ENCODE measurements at places on chromosomes 3 and 15.

DNA sequence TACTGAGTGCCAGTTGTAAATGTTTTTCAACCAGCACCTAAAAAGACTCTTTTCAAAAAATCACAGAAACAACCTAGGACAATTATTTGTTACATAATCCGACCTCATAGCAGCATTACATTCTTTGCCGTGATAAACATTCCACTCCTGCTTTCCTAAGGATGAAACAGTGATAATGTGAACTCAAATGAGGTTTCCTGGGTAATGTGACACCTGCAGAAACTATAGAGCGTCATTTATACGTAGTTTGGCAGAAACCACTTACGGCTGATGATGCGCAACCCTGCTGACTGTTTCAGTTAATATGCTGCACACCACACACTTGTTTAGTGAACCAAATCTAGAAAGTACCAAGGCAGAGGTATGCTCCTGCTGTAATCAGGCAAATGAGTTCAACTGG, 55.8 kb downstream of the SEMA6D start:
- no peak for DNase-seq

DNA sequence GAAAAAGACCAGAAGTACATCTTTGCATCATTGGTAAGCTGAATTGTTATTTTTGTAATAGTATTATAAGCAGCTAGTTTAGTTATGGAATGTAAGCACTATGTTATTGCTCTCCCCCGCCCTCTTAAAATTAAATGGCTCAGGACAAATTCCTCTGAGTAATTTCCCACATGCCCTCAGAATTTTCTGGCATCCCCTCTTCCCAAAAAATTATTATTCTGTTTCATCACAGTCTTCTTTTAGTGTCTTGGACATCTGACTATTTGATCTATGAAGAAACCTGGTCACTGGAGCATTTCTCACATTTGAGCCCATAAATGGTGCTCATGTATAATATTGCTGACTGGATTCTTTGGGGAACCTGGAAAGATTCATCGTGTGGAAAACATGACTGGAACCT, 68.3 kb downstream of the KLHL25 start:
- no peak for DNase-seq

DNA sequence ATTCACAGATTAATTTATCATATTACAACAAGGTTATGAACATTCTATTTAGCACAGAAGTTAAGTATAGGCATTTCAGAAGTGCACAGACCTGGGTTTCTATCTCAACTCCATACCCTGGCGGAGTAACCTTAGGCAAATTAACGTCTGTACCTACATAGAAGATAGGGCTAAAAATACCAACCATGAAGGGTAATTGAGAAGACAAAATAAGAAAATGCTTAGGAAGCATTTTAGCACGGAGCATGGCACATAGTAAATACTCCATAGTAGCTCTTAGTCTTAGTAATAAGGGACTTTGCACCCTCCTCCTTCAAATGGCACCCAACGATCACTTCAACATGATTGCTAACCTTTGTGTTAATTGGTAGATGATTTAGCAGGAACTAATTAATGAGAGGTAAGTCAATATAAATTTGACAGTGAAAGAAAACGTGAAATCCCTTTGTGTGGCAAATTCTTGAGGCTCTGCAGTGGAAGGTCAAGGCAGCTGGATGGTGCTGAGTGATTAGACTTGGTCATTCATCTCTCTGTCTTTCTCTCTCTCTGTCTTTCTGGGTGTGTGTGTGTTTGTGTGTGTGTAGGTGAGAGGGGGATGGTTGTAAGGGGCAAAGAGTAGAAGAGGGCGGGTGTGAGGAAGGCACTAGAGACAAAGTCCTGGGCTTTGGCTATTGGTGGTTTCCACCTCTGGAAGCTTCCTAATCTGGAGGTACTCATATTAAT, 131.1 kb upstream of the PHLDB2 start:
- no peak for DNase-seq

GRCh38 chr3:127834771-127835170, 12.5 kb upstream of the MGLL start:
- no peak for DNase-seq

GRCh38 chr3:74066456-74066855, 441.7 kb upstream of the PDZRN3 start:
- no peak for DNase-seq

DNA sequence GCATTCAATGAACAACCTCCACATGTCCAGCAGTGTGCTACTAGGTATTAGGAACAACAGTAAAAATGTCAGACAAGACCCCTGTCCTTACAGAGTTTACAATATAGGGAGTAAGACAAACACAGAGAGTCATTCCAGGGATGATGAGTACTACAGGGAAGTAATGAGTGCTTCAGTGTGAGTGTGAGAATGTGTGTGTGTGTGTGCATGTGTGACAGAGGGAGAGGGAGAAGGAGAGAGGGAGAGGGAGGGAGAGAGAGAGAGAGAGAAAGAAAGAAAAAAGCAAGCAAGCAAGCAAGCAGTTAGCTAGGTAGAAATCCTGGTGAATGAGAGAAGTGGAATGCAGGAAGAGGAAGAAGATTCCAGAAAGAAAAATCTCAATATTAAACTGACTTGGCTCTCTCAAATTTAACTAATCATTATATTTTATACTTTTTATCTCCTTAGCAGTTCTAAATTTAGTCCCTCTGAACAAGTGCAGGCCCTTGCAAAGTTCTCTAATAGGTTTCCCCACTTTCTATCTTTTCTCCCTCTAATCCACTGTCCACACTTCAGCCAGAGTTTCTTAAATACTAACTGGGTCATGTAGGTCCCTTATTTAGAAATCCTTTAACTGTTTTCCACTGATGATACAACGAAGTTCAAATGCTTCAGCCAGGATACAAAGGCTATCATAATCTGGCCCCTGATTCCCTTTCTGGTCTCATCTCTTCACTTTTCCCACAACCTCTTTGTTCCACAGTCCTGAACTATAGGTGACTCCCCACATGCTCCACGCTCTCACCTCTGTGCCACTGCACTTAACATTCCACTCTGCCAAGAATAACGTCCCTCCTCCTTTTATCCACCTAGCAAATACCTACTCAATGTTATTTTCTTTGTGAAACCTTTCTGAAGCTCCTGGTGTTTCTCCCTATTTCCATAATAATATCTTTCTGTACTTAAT, 10.3 kb downstream of the DCBLD2 start:
- no peak for DNase-seq

DNA sequence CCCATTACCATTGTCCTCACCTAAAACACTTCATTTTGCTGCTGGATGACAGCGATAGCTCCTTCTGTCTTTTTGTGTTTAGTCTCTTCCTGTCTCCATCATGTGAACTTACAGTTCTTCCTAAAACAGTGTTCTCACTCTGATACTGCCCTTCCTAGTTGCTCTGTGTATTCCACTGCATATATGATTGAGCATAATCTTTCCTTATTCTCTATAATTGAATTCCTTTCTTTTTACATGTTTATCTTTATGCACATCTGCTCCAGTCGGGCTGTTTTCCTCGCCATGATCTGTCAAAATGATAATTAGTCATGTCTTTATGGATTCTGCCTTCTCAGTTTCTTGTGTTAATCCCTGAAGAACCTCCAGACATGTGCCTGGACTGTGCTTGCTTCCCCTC, 405.1 kb upstream of the SEMA6D start:
- DNase-seq = no peak

DNA sequence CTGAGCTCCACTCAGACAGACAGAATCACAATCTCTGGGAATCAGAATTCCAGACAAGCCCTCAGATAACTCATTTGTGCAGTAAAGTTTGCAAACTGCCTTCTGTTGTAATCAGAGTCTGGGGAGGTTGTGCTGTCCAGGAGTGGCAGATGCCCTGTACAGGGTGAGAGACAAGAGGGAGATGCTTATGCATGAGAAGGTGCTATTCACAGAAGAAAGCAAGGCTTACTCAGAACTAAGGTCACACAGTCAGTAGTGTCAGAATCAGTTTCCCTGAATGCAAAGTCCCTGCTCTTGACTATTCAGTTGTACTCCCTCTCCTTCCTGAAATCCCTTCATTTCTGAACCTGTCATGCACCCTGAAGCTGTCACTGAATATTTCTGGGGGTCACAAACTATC, 43.7 kb downstream of the SRPRB start:
- no peak for DNase-seq

DNA sequence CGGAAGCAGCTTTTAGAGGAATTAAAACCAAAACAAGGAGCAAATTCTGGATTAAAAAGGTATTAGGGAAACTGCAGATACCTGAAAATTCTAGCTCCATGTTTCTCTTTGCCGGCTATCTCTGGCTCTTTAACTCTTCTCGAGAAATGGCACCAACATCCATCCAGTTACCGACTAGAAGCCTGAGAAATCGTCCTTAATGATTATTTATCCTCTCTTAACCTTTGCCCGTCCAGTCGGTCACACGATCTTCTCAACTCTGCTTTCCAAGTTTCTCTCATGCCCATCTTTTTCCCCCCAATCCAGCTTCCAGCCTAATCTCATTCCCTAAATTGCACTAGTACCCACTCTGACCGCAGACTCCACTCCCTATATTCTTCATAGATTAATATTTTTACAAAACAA, 596 bp upstream of the SGO1 start:
- no peak for DNase-seq

- DNase-seq = no peak
These were observed 4.6 kb downstream of the FAM174B start for GRCh38 chr15:92650966-92651365.

- DNase-seq = no peak
These were observed 1.1 kb upstream of the KPNA4 start for GRCh38 chr3:160566499-160566898.

DNA sequence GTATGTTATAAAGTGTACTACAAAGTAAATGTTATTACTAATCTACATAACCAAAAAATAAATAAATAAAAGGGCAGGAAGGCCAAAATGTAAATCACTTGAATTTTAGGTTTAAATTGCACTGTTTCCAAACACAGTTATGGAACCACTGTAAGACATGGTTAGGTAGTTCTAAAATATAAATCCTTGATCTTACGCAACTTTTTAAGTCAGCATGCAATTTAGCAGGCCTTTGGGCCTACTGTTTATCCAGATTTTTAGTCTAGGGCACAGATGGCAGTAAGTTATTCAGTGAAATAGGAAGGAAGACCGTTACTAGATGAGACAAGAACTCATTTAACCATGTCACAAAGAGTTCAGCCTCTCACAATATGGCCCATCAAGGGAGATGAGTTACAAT, 187.4 kb upstream of the SLC2A2 start:
- no peak for DNase-seq

DNA sequence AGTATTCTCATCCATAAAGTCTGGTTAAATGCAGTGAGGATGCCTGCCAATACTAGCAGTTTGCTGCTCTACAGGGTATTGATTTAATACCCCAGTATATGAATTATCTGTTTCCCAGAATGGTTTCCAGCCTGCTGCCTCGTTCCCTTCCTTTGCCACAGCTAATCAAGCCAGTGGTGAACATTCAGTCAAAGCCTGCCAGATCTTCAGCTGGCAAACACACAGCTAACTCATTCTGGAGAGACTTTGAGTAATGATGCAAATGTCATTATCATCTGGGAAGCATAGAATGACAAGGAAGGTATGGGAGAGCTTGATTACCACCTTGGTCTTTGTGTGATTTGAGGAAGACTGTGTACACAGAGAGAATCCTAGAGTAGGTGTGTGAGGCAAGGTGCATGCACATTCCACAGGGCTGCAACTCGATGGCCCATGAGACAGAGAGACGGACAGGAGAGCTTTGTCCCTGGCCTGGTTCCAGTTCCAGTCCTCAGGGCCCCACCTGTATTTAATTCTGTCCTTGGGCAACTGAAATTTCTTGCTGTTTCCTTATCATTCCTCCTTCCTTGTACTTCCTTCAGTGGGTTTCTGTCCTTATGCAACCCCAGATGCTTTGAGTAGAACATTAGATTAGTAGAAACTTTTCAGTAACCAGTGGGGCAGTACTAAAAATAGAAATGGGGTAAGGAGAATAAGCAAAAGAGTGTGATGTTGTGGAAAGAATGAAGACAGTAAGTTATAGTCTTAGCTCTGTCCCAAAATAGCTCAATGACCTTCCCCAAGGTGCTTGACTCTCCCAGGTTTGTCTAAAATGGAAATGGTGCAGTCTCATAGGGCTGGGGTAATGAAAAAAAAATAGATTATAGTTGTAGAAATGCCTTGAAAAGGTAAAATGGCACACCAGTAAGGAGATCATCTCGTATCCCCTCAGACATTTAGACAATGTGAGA, 72.5 kb downstream of the MITF start:
- DNase-seq = no peak

GRCh38 chr3:153090973-153091372, 71.1 kb upstream of the RAP2B start:
- no peak for DNase-seq

DNA sequence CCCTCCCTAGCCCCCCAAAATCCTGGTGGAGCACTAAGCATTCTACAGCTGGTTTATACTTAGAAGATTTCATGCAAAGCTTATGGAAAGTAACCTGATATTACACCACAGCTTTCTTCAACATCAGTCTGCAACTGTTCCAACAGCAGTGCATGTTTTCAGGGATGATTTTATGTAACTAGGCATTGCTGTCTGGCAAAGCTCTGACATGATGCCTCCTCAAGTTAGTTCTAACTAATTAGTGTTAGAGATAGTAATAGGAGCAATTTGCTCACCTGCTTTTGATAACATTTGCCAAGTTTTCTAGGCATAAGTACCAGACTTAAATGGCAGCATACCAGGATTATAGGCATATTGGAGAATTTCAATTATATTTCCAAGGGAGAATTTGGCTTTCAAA, 330.3 kb upstream of the SGO1 start:
- no peak for DNase-seq

DNA sequence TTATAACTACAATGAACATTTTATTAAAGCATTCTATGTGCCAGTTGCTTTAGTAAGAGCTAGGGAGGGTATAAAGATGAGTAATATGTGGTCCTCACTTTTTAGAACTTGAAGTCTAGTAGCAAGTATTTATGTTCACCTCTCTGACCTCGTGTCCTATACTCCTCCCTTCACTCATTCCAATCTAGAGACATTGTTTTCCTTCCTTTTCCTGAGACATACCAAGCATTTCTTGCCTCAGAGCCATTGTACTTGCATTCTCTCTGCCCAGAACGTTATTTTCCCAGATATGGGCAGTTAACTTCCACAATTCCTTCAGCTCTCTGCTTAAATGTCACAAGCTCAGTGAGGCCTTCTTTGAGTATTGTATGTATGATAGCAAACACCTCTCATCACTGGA, 408.6 kb downstream of the PDCD6IP start:
- no peak for DNase-seq

- DNase-seq = no peak
These were observed 9.5 kb downstream of the SMAD3 start for GRCh38 chr15:67074886-67075229.

DNA sequence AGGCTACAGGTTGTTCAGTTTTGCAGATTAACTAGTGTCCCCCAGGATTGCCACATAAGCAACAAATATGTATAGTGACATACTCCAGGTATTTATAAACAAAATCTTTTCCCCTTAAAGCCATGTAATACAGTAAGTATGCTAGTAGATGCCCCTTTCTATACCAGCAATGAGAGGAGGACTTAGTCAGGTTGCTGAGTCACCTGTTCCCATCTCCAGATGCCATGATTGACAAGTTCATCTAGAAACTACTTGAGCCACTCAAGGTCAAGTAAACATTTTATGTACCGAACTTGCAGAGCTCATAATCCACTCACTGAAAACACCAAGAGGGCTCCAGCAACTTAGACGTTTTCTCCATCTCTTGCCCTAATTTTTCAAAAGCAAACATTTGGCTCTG, 18.2 kb downstream of the SLC9A9 start:
- DNase-seq = no peak

- no peak for DNase-seq
These were observed 21.1 kb upstream of the THSD4 start for GRCh38 chr15:71094137-71094536.
